ENCODE measurements at places on chromosomes 16 and 17.

GRCh38 chr17:30244853-30245385 lies 9.4 kb upstream of the SLC6A4 start:
- no peak overlapping the region for H3K4me3 ChIP-seq
- peaks cover 6% of the 10 kb centered on the region for H3K4me1 ChIP-seq

DNA sequence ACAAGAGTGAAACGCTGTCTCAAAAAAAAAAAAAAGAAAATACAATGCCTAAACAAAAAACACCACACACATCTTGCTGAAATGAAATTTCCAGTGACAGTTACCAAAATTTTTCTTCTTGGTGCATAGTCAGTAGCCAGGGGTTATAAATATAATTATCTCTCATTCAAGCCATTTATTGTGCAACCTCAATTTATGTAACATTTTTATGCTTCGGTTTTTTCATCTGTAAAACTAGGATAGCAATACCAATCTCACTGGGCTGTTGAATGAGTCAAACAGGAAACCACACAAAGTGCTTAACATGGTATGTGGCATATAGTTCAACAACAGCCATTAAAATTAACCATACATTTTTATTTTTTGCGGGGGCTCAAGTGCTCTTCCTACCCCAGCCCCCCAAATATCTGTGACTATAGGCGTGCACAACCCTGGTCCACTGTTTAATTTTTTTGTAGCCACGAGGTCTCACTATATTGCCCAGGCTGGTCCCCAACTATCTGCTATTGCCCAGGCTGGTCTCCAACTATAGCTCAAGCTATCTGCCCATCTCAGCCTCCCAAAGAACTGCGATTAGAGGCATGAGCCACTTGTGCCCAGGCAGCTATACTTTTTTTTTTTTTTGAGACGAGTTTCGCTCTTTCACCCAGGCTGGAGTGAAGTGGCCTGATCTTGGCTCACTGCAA lies 2.6 kb downstream of the COG4 start:
- H3K27ac ChIP-seq: no peak overlapping the region
- H3K27me3 ChIP-seq: no peaks in the 10 kb centered on the region
- no peak overlapping the region for H3K4me3 ChIP-seq

DNA sequence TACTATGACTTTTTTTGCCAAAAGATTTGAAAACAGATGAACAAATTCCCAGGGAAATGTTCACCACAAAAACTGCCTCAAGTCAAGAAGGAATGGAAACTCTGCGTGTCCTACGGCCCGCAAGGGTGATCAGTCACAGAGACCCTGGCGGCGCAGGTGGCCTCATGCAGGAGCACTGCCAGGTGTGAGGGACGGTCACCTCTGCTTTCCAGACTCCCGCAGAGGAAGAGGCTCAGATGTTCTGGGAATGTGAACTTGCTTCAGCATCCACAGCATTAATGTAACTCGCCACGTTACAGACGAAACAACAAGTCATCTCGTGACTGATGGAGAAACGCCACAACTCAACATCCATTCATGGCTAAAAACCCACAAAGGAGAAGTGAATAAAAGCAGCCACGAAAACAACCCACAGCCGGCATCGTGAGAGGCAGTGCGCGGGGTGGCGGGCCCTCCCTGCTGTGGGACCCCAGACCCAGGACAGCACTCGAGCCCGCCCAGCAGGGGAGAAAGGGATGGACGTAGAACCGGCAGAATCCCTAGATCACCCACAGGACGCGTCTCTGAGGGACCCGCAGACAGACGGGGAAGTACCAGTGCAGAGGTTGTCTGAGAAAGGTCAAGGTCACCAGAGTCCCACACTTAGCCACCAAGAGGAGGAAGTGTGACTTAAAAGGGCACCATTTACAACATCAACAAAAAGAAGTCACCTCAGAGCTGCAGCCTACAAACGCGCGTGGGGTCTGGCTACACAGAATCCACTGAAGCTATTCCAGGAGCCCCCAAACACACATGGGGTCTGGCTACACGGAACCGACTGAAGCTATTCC lies 76.9 kb upstream of the GNG13 start:
- H3K27ac ChIP-seq: no peak overlapping the region
- H3K36me3 ChIP-seq: peaks cover 13% of the 10 kb centered on the region
- no peaks in the 10 kb centered on the region for H3K4me1 ChIP-seq
- DNase-seq: no peak

DNA sequence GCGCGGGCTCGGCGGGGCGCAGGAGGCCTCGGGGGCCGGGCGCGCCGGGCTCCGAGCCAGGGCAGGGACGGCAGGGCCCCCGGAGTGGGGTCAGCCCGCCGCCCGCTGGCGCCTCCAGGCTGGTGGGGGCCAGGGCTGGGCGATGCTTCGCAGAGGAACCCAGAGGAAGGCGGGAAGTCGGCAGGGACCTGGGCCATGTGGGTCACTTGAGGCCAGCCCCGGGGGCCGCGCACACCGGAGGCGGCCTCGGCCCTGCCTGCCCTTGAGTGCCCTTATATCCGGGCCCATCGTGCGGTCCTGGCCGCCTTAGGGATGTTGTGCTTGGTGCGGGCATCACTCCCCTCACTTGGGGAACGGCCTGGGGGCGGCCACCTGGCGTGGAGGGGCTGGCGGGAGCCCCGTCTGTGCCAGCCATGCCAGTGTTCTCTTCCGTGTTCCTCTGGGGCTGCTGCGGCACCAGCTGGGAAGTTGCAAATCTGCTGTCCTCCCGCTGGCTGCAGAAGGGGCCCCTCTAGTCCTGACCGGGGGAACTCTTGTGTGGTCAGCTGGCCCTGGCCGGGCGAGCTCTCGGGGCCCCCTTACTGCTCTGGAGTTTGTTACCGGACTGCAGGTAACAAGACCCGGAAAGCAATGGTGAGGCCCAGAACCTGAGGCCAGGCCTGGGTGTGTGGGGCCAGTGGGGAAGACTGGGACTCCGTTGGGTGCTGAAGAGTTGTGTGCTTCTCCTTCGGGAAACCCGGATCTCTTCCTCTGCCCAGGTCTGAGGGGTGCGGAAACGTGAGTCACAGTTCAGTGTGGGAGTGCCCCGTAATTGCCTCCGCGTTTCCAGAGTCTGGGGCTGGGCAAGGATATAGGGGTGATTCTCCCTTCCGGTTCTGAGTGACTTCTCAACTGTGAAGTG lies 849 bp downstream of the CAPN15 start:
- peak overlapping the region; percentile 79 for H3K4me3 ChIP-seq
- H3K27ac ChIP-seq: peak overlapping the region; percentile 45
- no peaks in the 10 kb centered on the region for H3K36me3 ChIP-seq
- peak; percentile 26 for DNase-seq
- peaks cover 19% of the 10 kb centered on the region for H3K4me1 ChIP-seq

DNA sequence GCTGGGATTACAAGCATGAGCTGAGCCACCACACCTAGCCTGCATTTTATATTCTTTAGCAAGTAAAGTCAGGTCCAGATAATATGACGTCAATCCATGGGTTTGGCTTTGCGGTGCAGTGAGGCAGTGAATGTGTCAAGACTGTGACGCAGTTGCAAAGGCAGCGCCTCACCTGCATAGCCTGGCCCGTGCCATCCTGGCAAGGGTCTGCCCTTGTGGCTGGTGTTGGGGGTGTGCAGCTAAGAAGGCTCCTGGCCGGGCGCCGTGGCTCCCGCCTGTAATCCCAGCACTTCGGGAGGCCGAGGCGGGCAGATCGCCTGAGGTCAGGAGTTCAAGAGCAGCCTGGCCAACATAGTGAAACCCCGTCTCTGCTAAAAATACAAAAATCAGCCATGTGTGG lies 7.0 kb downstream of the PDF start:
- H3K27me3 ChIP-seq: no peaks in the 10 kb centered on the region
- H3K4me1 ChIP-seq: peaks cover 25% of the 10 kb centered on the region
- no peak overlapping the region for H3K4me3 ChIP-seq

GRCh38 chr16:49763826-49764225 lies 92.1 kb downstream of the ZNF423 start:
- H3K27me3 ChIP-seq: no peaks in the 10 kb centered on the region
- H3K27ac ChIP-seq: no peak overlapping the region
- H3K4me1 ChIP-seq: no peaks in the 10 kb centered on the region
- no peaks in the 10 kb centered on the region for H3K36me3 ChIP-seq
- no peak for DNase-seq
- H3K4me3 ChIP-seq: no peak overlapping the region

DNA sequence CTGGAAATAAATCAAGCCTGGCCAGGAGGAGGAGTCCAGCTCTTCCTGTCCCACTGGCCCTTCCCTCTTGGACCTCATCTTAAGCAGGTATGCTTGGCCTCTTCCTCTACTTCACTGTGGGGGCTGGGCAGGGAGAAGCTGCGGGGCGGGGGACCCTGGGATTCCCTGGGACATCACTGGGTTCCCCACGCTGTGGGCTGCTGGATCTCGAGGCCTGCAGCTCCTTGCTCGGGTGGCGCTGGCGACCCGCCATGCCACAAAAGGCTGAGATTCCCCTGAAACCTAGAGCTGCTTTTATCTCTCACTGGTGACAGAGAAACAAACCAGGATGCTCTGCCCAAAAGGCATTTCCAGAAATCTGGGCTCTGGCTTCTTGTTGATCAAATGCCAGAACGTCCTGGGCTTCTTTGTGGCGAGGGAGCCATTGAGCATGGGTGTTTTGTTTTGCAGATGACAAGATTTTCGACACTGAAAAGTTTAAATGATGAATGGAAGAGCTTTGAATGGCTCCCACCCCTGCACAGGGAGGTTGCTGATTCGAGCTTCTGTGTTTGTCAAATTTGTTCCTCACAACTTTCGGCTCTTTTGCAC lies 8.6 kb upstream of the PGS1 start:
- H3K27me3 ChIP-seq: no peaks in the 10 kb centered on the region
- H3K36me3 ChIP-seq: no peaks in the 10 kb centered on the region
- H3K27ac ChIP-seq: no peak overlapping the region

GRCh38 chr17:6953689-6954088 lies 42.2 kb upstream of the ALOX12 start:
- H3K4me3 ChIP-seq: no peak overlapping the region
- H3K36me3 ChIP-seq: no peaks in the 10 kb centered on the region
- no peaks in the 10 kb centered on the region for H3K27me3 ChIP-seq
- no peak overlapping the region for H3K27ac ChIP-seq

DNA sequence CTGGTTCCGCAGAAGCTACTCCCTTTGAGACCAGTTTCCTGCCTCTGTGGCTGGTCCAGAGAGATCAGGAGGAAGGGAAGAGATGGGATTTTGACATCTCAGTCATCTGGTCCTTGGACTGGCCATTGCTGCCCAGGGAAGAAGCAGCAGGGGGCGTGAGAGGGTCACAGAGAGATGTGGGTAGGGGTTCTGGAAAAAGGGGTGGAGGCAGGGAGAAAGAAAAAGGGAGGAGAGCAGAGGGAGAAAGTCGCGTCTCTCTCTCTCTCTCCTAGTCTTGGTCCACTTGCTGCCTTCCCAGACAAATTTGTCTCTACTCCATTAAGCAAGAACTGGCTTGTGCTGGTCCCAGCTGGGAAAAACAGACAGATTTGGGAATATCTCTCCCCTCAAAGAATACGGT lies 4.4 kb downstream of the SHBG start:
- no peaks in the 10 kb centered on the region for H3K27me3 ChIP-seq
- H3K27ac ChIP-seq: no peak overlapping the region
- no peak for DNase-seq
- no peaks in the 10 kb centered on the region for H3K4me1 ChIP-seq

DNA sequence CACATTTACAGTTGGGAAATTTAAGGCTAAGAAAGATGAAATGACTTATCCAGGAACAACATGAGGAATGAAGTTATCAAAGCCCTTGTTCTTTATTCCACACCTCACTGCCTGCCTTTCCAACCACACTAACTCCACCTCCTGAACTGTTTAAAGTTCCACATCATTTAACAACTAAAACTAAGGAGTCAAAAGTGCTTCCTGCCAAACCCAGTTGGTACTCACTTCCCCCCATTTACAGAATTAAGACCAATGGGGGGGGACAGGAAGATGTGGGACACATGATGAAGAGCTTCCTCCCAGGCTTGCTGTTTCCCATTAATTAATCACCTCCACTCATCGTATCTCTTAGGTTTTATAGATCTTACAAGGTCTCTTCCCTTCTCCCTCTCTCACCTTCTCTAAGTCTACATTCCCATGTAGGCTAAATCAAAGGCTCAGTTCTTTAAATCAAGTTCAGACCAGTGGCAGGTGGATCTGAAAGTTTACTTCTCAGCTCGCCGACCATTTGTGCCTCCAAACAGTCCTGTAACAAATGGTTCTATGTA lies 19.2 kb upstream of the TMEM101 start:
- H3K36me3 ChIP-seq: peaks cover 32% of the 10 kb centered on the region
- H3K4me1 ChIP-seq: no peaks in the 10 kb centered on the region
- no peak overlapping the region for H3K4me3 ChIP-seq
- no peak for DNase-seq

DNA sequence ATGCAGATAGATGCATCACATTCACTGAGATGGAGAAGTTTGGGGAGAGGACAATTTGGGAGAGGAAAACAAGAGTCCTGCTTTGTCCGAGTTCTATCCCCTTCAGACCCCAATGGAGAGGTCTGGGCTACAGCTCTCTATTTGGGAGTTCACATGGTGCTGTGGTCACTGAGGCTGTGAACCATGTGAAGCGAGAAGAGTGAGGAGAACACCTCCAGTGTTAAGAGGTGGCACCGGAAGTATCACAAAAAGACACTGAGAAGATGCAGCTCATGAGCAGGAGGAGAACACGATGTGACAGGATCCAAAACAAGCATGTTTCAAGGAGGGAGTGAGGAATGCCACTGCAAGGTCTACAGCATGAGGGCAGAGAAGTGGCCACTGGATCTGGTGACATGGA lies 39.7 kb downstream of the PIK3R5 start:
- H3K27ac ChIP-seq: no peak overlapping the region
- no peaks in the 10 kb centered on the region for H3K27me3 ChIP-seq
- no peaks in the 10 kb centered on the region for H3K4me1 ChIP-seq
- no peak for DNase-seq
- no peak overlapping the region for H3K4me3 ChIP-seq

DNA sequence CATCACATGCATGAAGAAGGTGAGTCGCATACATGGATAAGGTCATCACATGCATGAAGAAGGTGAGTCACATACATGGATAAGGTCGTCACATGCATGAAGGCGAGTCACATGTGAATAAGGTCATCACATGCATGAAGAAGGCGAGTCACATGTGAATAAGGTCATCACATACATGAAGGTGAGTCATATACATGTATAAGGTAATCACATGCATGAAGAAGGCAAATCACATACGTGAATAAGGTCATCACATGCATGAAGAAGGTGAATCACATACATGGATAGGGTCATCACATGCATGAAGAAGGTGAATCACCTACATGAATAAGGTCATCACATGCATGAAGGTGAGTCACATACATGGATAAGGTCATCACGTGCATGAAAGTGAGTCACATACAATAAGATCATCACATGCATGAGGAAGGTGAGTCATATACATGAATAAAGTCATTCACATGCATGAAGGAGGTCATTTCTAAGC lies 105.1 kb upstream of the SDK2 start:
- H3K4me1 ChIP-seq: no peaks in the 10 kb centered on the region
- DNase-seq: no peak
- no peaks in the 10 kb centered on the region for H3K27me3 ChIP-seq
- H3K27ac ChIP-seq: no peak overlapping the region
- no peaks in the 10 kb centered on the region for H3K36me3 ChIP-seq

Data from thoracic aorta (tissue), 2 donors.